ENCODE measurements at places on chromosomes 3 and 15. TPM values are rescaled to one million over a fixed set of nuclear protein-coding genes. Genes with fewer than 3 reads are reported as not detected.
A peak's percentile ranks its signal among the peaks of the same experiment; 100 is the strongest.

FGF12 gene
- total RNA-seq: 0.56 TPM

FHIT gene
- 17.2 TPM for total RNA-seq

GATM gene
- total RNA-seq: 3.5 TPM

DNAH1 gene
- total RNA-seq: 12.8 TPM

DNA sequence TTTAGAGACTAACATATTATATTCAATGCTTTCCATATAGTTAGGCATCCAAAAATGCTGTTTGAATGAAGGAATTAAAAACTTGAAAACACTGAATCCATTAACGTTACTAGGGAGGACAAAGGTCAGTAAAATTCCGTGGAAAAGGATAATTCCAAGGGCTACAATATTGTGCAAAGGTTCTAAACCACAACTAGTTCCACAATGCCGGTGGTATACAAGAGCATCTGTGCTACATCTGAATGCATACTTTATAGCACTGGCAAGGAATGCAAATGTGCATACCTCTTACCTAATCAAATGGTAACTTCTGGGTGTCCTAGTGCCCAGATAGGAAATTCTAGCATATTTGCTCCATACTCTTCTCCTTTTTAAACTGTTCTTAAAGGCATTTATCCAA, 2.2 kb downstream of the ICE2 start:
- DNase-seq: no peak

DNA sequence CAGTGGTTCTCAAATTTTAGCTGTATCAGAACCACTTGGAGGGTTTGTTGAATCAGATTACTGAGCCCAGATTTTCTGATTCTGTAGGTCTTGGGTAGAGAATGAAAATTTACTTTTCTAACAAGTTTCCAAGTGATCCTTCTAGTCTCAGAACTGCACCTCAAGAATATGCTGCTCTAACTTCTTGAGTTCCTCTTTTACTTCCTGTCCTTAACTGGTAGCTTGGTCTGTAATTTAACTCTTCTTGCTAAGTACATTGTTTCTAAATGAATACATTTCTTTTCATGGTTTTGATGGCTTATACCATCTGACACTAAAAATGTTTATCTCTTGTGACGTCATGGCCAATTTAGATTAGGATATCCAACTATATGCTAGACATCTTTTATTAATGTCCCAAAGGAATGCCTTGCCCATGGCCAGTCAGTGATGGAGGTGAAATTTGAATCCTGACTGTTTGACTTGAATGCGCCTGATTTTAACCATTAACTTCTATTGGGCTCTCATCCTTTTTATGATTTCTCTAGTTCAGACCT, 262.6 kb upstream of the NAALADL2 start:
- DNase-seq: no peak

SOX14 gene
- not detected for total RNA-seq

- peak; percentile 51 for DNase-seq
Observed at GRCh38 chr3:187150599-187150998, 11.3 kb upstream of the RPL39L start.

LRRIQ4 gene
- total RNA-seq: 0.22 TPM

- no peak for DNase-seq
Observed at GRCh38 chr3:72432246-72432645, 416.0 kb downstream of the SHQ1 start.

DNA sequence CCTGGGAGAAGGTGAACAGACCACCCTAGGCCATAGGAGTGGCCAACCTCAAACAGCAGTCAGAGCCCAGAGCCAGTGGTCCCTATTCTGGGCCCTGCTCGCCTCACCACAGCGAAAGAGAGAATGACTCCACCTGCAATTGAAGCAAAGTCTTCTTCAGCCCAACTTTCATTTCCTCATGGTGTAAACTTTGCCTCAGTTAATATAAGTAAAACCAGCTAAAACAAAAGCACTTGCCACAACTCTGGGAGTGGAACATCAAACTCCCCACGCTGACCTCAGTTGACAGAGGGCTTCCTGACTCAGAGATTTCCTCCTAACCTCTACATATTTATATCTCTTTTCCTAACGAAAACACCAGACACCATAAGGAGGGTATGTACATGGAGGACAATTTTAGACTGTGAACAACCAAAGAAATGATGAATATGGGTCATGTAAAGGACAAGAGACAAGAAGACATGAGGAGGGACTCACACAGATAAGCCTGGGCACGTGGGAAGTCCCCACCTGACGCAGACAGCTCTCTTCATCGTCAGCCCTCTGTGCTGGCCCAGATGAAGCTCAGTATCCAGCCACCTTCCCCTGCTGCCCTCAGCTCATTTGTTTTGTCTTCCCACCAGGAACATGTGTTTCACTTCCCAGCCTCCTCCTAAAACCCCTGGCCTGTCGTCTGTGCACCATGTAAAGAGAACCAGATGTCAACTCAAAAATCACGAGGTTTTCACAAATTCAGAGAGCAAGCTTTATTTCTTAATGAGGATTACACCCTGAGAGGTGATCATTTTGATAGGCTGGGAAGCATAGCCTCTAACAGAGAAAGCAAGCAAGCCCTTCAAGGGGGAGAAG, 140.9 kb downstream of the KCNMB2 start:
- DNase-seq: no peak

DNA sequence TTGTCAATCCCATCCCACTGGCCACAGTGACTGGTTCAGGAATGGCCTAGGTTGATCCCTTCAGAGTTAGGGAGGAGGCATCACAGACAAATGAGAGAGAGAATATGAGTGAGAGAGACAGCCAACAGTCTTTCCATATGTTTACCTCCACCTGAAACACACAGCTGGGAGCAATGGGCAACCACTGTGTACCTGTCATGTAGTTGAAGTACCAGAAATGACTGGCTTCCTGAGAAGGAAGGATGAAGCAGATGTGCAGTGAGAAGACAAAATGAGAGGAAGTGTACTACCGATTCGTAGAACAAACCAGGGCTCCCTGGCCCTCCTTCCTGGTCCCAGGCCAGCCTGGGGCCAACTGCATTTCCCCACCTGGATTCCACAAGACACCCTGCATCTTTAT, 27.4 kb downstream of the SRGAP3 start:
- DNase-seq: no peak

GRCh38 chr3:135917076-135917475, 48.5 kb upstream of the PPP2R3A start:
- no peak for DNase-seq

DNA sequence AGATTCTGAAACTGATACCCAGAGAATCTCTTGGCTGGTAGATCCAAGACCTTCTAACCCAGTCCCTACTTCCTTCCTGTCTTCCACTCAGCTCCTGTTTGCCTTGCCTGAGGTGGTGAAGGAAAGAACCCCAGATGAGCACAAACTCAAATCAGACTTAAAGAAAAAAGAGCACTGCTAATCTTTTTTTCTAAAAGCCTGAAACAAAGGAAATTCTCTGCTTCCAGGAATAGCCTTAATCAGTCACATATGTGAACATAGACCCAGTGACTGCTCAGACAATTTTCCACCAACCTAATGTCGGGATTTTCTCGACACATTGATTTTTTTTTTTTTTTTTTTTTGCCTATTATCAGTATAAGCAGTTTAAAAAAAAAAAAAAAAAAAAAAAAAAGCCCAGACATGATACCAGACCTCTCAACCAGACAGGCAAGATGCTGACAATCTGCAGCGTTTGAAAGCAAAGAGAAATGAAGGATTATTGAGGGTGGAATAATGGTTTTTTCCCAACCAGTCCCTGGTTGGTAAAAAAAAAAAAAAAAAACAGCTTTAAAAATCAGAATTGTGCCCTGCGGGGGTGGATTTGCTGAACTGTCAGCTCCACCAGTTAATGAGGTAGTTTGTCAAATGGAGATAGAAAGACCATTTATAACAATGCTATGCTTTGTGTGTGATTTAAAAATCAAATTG, 256.8 kb upstream of the RARB start:
- no peak for DNase-seq

DNA sequence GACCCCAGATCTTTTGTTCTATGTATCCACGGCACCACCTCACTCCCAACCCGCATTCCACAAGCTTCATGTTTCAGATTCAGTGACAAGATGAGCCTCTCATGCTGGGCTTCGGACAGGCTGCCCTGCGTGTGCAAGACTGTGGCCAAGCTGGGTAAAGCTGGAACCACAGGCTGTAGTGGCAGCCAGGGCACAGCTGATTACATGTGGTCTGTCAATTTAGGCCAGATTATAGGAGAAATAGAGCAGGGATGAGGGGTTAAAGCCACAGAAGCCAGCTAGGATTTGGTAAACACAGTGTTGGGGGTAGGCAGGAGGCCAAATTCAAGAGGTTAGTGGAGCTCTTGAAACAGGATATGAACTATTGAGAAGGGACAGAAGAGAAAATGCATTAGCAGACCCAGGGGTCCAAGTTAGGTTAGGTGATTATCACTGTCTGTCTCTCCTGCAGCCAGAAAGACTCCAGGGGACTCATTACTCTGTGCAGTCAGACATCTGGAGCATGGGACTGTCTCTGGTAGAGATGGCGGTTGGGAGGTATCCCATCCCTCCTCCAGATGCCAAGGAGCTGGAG, 12.9 kb downstream of the SNAPC5 start:
- DNase-seq: no peak

ASB14 gene
- not detected for total RNA-seq

SPATA12 gene
- not detected for total RNA-seq

Measured in left colon (tissue), 2 donors.